ENCODE measurements at places on chromosomes 6 and 20. TPM values are rescaled to one million over a fixed set of nuclear protein-coding genes. Genes with fewer than 3 reads are reported as not detected.

GRCh38 chr6:142913511-142914047 lies 31.4 kb downstream of the HIVEP2 start:
- no peak for DNase-seq

- no peak for DNase-seq
These were observed 105.2 kb upstream of the BMP2 start for GRCh38 chr20:6662309-6662708.

DNA sequence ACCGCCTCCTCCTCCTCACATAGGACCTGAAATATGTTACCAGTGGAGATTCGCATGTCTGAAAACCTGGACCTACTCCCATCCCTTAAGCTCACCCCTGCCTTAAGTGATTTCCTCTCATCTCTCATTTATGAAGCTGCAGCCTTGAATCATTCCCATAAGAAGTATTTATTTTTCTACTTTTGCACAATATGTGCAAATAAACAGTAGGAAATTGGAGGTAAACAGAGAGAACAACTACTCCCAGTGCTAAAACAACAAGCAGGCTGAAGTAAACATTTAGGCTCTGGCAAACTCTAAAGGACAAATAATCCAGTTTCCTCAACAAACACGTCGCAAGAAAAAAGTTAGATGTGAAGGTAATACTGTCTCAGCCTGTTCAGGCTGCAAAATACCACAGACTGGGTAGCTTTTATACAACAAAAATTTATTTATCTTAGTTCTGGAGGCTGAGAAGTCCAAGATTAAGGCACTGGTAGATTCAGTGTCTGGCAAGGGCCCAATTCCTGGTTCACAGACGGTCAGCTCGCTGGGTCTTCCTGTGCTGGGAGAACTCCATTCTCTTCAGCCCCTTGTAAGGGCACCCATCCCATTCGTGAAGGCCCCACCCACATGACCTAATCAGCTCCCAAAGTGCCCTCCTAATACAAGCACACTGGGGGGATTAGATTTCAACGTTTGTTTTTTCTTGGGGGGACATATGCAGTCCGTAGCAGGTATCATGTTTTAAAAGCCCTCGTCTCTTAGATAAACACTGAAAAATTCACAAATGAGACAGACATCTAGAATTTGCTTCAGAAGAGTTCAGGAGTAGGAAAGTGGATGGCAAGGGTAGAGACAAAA lies 15.6 kb downstream of the SPATA2 start:
- no peak for DNase-seq

DNA sequence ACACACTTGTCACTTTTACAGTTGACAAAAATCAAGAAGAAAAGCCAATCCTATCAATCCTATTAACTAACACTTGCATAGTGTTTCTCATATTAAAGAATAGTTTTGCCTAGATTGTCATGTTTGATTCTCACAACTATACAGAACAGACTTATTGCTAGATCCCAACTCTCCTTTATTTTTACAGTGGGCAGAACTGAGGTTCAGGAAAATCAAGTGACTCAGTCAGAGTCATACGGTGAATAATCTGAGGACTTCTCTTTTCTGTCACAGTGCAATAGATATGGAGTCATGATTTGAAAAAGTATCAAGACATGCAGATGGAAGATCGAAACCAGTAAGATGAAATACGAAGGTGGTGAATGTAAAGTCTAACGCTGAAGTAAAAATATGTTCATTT lies 195.1 kb upstream of the CITED2 start:
- DNase-seq, result peak; percentile 47

GRCh38 chr6:33959661-33960344 lies 156.0 kb upstream of the MLN start:
- DNase-seq, result no peak

GRCh38 chr6:143620447-143620846 lies 57.3 kb upstream of the PHACTR2 start:
- DNase-seq, result no peak

DNA sequence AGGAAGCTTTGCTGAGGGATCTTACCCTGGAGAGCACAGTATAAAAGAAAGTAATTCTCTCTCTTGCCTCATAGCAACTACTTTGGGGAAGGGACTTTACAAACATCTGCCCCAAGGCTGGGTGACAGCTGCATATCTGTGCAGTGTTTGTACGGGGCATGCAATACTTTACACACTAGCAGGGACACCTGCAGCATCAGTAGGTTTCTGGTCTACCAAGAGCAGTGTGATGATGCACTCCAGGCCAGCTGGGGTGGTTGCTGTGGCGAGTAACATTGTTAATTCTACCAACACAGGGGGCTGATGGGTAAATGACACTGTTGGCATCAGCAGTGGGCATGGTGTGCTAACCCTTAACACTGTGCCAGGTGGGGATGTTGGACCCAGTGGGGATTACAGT lies 48.0 kb downstream of the ADTRP start:
- DNase-seq, result no peak

DNA sequence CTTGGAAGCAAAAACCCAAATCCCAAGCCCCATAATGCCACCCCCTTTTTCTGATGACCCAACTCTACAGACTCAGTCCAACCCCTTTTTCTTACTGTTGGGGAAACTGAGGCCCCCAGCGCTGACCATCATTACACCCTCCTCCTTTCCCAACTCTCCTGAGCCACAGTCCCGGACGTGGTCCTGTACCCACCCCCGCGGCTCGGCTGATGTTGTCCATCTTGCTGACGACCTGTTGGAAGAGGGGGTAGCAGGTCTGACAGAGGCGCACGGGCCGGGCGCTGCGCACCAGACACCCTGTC lies 533 bp downstream of the OSTM1 start:
- no peak for DNase-seq

The SLC35A1 gene
- 14.9 TPM for total RNA-seq

The TREML2 gene
- not detected for total RNA-seq

The NKAIN4 gene
- 5.5 TPM for total RNA-seq

The ADAM33 gene
- total RNA-seq, result 0.62 TPM

The GMDS gene
- 9.8 TPM for total RNA-seq

The NOX3 gene
- total RNA-seq, result not detected

The RSPO3 gene
- not detected for total RNA-seq

All from Panc1 (cell line).